ENCODE measurements at places on chromosomes 12 and 14.

- DNase-seq: no peak
Measured at GRCh38 chr14:79690960-79691359, 520.3 kb downstream of the DIO2 start.

- DNase-seq: no peak
Measured at GRCh38 chr12:15453613-15454012, 131.3 kb downstream of the PTPRO start.

DNA sequence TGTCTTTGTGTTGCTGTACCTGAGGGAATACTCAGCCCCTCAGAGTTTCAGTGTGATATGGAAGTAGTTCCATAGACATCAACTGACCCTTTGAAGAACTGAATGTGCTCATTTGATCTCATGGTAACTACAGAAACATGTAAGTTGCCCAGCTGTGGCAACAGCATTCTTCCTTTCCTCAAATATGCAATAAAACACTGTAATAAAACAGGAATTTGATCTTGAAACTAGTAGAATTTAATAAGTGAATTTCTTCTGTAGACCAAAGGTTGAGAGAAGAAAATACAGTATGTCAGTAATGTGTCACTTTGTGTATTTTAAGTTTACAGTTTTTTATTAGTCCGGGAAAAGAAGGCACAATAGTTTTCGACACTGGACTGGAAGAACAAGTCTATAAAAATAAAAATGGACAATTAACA lies 31.9 kb downstream of the KCTD10 start:
- DNase-seq: peak; percentile 30

- DNase-seq: no peak
Measured at GRCh38 chr14:47039336-47039735, 387.8 kb upstream of the RPL10L start.

DNA sequence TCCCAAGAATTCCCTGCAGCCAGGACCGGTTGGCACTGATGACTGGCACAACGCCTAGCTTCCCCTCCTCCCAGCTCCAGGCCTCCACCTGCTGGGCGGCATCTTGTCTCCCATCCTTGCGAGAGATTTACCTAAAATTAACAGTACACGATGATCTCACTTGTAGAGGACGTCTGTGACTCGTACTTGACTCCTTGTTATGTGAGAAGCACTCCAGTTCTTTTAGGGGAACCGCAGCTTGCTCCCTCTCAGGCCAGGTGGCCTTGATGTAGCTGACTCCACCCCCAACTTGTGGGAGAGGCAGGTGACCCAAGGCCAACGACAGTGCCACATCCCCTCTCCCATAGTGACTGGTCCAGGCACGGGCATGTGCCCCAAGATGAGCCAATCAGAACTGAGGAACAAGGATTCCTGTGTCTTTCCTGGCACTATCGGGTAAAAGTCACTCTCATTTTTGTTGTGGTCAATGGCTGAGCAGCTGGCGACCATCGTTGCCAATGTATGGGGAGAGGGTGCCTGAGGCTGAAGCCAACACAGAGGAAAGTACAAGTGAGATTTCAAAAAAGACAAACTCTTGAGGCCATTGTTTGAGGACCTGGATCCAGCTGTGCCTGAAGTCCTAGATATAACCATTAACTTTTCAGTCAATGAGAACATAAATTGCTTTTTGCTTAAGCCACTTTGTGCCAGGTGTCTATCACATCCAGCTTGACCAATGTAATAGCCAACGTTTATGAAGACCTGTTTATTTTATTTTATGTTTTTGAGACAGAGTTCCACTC lies 208.7 kb downstream of the RBM19 start:
- no peak for DNase-seq

GRCh38 chr12:68978678-68979077 lies 45.7 kb upstream of the CPM start:
- DNase-seq: no peak

DNA sequence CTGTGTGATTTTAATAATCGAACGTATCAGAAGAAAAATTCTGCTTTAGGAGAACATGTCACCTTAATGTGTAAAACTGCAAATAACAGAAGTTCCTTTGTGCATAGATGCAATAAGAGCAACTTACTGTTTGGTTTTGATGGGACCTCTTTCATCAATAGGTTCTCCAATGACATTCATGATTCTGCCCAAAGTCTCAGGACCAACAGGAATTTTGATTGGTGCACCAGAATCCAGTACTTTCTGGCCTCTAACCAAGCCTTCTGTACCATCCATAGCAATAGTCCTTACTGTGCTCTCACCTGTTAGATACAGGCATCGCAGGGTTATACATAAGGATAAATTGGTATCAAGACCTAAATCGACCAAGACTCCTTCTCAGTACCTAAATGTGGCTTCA lies 1.1 kb downstream of the ATP5F1B start:
- no peak for DNase-seq

All from fibroblast of skin of back (primary cell).